SHP77 (cell line): ENCODE measurements at places on chromosomes 12 and 14.
A peak's percentile ranks its signal among the peaks of the same experiment; 100 is the strongest.

DNA sequence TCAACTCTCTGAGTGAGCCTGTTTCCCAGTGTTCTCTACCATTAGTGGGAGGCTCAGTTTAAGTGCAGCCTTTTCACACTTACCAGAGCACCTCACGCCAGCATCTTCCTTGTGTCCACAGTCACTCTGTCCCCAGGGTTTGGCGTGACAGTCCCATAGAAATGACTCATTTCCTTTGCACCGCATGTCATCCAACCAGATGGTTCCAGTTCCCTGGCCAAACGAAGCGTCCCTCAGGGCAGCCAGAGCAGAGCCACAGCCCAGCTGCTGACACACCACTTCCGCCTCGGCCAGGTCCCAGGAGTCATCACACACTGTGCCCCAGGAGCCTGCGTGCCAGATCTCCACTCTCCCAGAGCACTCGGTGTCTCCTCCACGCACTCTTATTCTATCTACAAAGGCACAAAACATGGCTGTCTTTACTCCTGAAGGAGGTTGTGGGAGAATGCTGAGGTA lies 65.4 kb downstream of the ACSM4 start:
- DNase-seq = peak; percentile 84

- DNase-seq = no peak
These were observed 109.8 kb upstream of the DNM1L start for GRCh38 chr12:32569259-32569658.

DNA sequence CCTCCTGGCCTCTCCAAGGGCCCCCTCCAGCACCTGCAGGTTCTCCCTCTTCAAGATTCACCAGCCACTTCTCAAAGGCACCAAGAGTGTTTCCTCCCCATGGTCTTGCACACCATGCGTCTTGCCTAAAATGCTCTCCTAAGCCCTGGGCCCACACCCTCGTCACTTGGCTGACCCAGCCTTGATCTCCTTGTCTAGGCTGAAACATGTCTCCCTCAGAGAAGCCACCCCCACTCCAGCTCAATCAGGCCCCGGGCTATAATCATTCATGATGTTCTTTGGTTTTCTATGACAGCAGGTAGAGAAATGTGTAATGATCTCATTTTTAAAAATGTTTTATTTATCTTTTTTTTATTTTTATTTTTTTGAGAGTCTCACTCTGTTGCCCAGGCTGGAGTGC lies 88.1 kb downstream of the EFCAB11 start:
- no peak for DNase-seq

DNA sequence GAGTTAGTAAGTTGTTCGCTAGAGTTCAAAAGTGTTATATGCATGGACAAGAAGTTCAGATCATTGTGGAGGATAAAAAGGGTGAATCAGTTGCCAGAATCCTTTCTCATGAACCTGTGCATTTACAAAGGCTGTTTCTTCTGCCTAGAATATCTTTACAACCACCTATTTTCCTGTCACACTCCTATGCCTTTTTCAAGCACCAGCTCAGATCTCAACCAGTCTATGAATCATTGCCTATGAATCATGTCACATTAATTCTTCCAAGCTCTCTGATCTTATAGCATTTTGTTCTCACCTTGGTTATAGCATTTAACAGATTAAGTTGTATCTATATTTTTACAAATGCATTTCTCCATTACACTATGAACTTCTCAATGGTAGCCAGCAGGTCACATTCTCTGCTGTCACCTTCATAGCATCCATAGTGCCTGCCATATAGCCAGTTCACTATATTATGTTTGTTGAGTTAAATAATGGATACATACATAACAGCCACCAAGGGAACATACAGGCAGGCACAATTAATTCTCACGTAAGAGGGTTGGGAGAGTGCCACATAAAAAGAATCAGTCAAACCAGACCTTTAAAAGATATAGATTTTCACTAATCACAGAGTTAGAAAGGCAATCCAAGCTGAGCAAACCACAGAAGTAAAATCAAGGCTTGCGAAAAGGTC lies 573.0 kb downstream of the FOXG1 start:
- no peak for DNase-seq

DNA sequence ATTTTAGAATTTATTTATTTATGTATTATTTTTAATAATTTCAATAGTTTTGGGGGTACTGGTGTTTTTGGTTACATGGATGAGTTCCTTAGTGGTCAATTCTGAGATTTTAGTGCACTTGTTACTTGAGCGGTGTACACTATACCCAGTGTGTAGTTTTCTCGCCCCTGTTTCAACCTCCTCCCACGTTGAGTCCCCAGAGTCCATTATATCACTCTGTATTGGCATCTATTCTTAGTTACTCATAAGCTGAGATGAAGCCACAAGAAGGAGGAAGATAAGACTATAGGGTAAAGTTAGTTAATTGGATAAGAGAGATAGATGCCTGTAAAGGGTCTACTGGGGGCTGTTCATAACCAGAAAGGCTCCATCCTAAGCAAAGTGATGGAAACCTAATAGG lies 4.0 kb downstream of the C1S start:
- DNase-seq = no peak

GRCh38 chr12:13595536-13596443 lies 385.6 kb downstream of the GRIN2B start:
- DNase-seq = no peak

DNA sequence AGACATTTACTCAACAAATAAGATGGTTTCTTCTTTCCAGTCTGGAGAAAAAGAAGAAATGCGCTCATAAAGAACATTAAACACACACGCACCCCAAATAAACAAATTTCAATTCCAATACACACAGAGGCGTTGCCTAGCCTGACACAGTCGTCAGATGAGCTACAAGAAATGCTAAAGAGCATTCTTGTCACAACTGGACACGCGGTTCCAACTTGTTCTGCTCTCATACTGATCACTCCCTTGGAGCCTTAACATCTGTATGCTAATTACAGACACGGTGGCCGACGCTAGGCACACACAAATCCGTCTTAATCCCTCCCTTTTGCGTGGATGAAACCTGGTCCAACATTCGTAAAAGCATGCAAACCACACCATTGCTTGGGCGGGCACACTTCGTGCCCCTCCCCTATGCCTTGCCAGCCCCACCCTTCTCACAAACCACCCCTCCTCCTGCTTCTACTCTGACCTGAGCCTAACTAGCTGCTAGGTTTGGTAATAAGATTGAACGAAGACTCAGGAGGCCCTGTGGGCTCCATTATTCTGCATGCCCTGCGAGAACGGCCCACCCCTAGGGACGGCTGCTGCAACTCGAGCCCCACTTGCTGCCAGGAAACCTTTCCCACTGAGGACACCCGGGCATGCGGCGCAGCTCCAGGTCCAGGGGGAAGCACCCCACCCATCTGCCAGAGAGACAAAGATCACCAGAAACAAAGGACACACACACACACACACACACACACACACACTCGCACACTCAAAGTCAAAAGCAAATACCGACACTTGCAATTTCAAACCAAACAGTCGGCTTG lies 1.2 kb downstream of the KCNK10 start:
- DNase-seq = peak; percentile 85

GRCh38 chr12:5026342-5026938 lies 17.2 kb upstream of the KCNA5 start:
- DNase-seq = no peak

GRCh38 chr14:101026341-101026740 lies 122.8 kb upstream of the RTL1 start:
- no peak for DNase-seq

- no peak for DNase-seq
These were observed 646.2 kb upstream of the STXBP6 start for GRCh38 chr14:25696176-25696575.

GRCh38 chr12:123973552-123974341 lies 732 bp downstream of the ZNF664 start:
- no peak for DNase-seq

DNA sequence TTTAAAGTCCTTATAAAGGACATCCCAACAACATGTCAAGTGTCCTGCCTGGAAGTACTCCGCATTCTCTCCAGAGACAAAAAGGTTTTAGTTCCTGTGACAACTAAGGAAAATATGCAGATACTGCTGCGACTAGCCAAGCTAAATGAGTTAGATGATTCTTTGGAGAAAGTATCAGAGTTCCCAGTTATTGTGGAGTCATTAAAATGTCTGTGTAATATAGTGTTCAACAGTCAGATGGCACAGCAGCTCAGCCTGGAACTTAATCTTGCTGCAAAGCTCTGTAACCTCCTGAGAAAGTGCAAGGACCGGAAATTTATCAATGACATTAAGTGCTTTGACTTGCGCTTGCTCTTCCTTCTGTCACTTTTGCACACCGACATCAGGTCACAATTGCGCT lies 40.2 kb downstream of the RIC8B start:
- no peak for DNase-seq

DNA sequence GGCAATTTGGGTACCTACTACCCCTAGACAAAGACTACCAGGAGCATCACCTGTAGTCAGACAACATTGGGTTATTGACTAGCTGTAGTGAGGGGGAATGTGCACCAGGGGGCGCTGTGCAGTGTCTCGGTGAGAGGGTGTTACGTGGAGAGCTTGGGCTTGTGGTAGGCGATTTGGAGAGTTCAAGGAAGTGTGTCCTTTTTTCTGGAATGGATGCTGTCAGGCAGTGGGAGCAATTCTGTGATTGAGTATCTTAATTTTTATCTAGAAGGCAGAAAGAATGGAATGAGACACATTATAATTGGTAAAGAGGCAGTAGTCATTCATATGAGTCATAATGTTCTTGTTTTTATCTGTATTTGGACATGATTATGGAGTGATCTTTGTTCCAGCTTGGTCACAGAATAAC lies 187.7 kb downstream of the GALC start:
- DNase-seq = no peak

DNA sequence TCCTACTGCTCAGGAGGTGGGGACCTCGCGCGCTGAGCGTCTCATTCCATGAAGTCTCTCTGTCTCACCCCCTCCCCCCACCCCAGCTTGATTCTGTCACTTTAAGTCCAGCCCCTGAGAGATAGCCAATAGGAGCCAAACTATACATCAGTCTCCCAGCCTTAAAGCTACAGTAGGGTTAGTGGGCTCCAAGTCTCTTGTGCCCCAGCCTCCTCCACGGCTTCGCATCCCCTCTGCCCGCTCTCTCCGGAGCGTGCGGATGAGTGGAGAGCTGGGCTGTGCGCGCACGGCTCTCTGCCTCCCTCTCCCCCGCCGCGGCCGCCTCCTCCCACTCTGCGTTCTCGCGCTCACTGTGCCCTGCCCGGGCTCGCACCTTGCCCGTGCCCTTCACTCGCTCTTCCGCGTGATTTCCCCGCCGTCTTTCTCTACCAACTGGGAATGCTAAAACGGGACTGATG lies at the start of gene ESRRB:
Gene ESRRB (plus strand): TSS at position 191 of the 458 bp plus-strand sequence. CDS start 265 bp downstream, at position 456.
- no peak for DNase-seq

DNA sequence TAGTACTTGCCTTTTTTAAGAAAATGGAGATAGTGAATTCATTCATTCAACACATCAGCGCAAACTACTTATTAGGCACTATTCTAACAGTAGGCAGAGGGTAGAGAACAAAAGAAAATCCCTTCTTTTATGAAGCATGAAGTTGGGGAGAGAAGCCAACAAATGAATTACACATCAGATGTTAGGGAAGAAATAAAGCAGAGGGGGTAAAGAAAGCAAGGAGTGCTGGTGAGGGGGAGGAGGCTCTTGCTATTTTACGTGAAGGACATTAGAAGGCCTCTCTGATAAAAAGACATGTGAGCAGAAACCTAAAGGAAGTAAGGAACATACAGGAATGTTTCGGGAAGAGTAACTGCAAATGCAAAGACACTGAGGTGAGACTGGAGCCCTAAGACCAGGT lies 22.2 kb downstream of the TFCP2 start:
- no peak for DNase-seq

- no peak for DNase-seq
These were observed 7.5 kb downstream of the TMED2 start for GRCh38 chr12:123591702-123592481.

GRCh38 chr14:94768521-94769390 lies 1.2 kb downstream of the GSC start:
- DNase-seq = no peak

DNA sequence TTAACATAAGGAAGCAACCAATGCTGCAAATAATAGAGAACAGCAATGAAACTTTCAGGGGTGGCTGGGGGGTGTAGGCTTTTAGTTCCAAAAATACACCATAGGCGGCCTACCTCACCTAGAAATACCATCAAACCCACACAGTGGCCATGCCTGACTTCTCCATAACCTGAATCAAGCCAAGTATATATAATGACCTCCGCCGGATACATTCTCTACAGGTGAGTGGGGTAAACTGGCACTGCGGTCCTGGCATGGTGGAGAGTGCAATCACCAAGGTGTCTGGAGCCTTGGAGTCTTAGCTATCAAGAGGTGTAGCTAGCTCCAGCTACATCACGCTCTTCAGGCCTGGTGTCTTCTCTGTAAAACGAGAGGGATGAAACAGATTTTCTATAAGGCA lies 1.2 kb downstream of the ZBTB25 start:
- no peak for DNase-seq

- DNase-seq = peak; percentile 76
These were observed 132.7 kb upstream of the DYRK2 start for GRCh38 chr12:67515679-67516340.

- DNase-seq = no peak
These were observed 86.2 kb upstream of the RESF1 start for GRCh38 chr12:31872831-31873604.

DNA sequence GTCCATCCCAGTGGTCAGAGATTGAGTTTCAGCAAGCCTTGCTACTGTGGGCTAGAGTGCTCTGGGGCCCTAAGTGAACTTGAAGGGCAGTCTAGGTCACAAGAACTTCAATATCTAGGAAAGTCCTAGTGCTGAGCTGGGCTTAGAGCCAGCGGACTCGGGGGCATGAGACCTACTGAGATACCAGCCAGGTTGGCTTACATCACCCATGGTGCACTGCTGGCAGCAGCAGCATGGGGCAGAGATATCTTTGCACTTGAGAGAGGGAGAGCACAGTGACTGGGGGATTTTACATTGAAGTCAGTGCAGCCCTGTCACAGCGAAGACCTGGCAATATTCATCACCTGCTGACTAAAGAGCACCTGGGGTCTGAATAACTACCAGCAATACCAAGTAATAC lies 158.3 kb upstream of the PRKD1 start:
- DNase-seq = no peak

DNA sequence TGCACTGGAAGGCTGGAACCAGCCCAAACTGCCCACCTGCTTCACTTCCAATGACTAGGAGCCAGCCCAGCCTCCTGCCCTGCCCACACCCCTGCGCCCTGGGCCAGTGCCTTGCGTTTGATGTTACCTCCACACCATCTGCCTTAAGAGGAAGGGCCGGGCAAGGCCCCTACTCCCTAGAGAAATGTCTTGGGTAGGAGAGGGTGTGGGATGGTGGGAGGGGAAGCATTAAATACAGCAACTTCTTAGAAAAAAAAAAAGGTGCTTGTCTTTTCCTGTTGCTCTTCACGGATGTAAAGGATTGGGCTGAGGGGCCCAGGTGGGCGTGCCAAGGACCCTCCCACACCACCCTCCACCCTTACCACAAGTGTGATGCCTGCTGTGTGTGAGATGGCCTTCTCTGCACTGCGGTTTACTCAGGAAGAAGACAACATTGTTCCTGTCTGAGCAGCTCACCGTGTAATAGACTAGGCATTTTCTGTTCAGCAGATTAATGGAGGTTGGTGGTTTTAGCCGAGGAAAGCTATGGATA lies 99.9 kb downstream of the NINJ2 start:
- DNase-seq = no peak

- DNase-seq = no peak
These were observed 50.6 kb downstream of the KIF21A start for GRCh38 chr12:39392154-39392925.
